ENCODE measurements at places on chromosomes 6 and 20.

- no peak for DNase-seq
These were observed 698 bp upstream of the LRP11 start for GRCh38 chr6:149864578-149865535.

GRCh38 chr6:159646733-159647132 is 46.3 kb downstream of the SOD2 start:
- DNase-seq: no peak

DNA sequence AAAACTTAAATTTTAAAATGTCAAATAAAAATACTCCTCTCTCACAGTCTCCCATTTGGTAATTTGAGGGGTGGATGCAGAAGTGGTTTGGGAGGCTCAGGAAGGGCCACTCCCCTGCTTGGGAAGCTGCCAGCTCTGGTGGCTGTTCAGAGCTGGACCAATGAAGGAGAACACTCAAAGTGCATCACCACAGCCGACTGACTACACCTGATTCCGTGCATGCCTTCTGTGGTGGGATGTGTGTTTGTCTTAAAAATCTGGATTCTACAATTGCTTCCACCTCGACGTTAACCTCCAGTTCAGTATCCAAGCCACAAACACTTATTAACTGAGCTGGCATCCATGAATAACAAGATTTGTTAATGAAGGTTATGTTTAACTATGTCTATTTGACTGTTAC is 137.3 kb downstream of the FOXC1 start:
- DNase-seq: no peak

DNA sequence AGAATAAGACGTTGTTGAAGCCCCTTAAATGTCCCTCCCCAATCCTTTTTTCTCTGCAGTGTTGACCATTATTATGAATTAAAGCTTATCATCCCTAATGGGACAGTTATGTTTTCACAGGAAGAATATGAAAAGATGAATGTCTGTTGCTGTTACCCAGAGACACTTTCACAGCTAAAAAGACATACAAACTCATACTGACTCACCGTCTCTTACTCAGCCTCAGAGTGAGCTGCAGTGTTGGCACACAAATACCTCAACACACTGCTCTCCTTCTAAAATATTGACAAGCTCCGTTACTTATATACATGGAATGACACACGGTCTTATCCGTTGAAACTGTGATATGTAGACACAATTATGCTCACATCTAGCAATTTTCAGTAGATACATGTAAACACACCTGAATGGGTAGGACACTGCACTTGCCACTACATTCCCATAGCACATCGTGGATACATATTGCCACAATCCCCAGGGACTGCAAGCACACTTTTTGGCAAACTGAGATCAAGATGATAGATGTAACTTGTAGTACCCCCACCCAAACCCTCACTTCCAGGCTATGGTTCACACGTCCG is 9.6 kb upstream of the SAPCD1 start:
- no peak for DNase-seq

GRCh38 chr6:53985366-53985765 is 125.9 kb upstream of the MLIP start:
- DNase-seq: no peak

GRCh38 chr6:155771822-155772221 is 316.2 kb upstream of the NOX3 start:
- DNase-seq: no peak
